ENCODE measurements at places on chromosomes 5 and 9. TPM values are rescaled to one million over a fixed set of nuclear protein-coding genes. Genes with fewer than 3 reads are reported as not detected.
A peak's percentile ranks its signal among the peaks of the same experiment; 100 is the strongest.

GRCh38 chr5:112417931-112418658, 982 bp downstream of the EPB41L4A start:
- peaks cover 11% of the 10 kb centered on the region for H3K4me1 ChIP-seq
- peak overlapping the region; percentile 77 for H3K4me3 ChIP-seq
- H3K27ac ChIP-seq = peak overlapping the region; percentile 20
- H3K36me3 ChIP-seq = peaks cover 8% of the 10 kb centered on the region
- no peaks in the 10 kb centered on the region for H3K27me3 ChIP-seq

GRCh38 chr9:29750062-29750461, 2176.8 kb upstream of the C9orf72 start:
- no peaks in the 10 kb centered on the region for H3K4me1 ChIP-seq
- H3K4me3 ChIP-seq = no peak overlapping the region
- H3K36me3 ChIP-seq = no peaks in the 10 kb centered on the region

GRCh38 chr9:83707518-83707767, 315 bp downstream of the UBQLN1 start:
- peak overlapping the region; percentile 99 for H3K27ac ChIP-seq
- H3K36me3 ChIP-seq = peaks cover 5% of the 10 kb centered on the region
- peak overlapping the region; percentile 99 for H3K4me3 ChIP-seq
- H3K4me1 ChIP-seq = peaks cover 17% of the 10 kb centered on the region
- no peaks in the 10 kb centered on the region for H3K27me3 ChIP-seq

GRCh38 chr5:152443935-152444334, 38.9 kb upstream of the NMUR2 start:
- H3K36me3 ChIP-seq = no peaks in the 10 kb centered on the region
- no peak for DNase-seq
- peaks cover 40% of the 10 kb centered on the region for H3K27me3 ChIP-seq
- no peak overlapping the region for H3K4me3 ChIP-seq

- H3K27ac ChIP-seq = no peak overlapping the region
- H3K4me3 ChIP-seq = no peak overlapping the region
- H3K4me1 ChIP-seq = peaks cover 23% of the 10 kb centered on the region
- no peak for DNase-seq
- H3K27me3 ChIP-seq = no peaks in the 10 kb centered on the region
Observed at GRCh38 chr5:72232838-72233237, 87.2 kb downstream of the MRPS27 start.

DNA sequence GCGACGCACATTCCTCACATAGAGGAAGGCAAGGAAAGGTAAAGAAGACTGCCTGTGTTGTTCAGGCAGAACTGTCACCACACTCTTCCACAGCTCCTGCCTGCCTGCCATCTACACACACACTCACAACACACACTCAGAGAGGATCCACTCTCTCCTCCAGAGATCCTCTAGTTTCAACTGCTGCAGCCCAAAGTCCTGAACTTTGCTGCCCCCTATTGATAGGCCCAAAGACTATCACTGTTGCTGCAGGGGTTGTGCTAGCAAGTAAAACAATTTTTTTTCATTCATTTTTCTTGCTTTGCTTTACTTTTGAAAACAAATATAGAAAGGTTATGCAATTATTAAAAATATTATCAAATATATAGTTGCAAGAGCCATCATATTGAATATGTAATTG, 5.9 kb upstream of the CFAP90 start:
- H3K27ac ChIP-seq = no peak overlapping the region
- H3K4me1 ChIP-seq = no peaks in the 10 kb centered on the region
- no peak overlapping the region for H3K4me3 ChIP-seq
- no peaks in the 10 kb centered on the region for H3K27me3 ChIP-seq

DNA sequence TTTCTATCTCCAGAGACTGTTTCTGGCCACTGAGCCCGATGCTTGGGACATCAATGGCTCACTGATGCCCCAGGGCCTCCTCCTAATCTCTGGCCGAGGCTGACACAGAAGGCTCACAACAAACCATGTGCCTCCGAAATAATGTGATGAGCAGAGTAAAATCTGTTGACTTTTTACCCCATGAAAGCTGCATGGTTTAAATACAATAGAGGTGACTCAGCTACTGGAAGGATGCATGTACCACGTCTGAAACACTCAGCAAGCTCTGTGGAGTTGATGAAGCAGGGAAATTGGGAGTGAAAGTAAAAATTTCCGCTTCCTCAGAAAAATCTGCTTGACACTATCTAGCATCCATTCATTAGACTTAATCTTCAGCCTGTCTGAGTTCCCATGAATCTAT, 111.1 kb upstream of the EQTN start:
- H3K4me3 ChIP-seq = peak overlapping the region; percentile 40
- no peaks in the 10 kb centered on the region for H3K27me3 ChIP-seq
- peaks cover 16% of the 10 kb centered on the region for H3K4me1 ChIP-seq
- peak; percentile 31 for DNase-seq
- H3K36me3 ChIP-seq = no peaks in the 10 kb centered on the region

DNA sequence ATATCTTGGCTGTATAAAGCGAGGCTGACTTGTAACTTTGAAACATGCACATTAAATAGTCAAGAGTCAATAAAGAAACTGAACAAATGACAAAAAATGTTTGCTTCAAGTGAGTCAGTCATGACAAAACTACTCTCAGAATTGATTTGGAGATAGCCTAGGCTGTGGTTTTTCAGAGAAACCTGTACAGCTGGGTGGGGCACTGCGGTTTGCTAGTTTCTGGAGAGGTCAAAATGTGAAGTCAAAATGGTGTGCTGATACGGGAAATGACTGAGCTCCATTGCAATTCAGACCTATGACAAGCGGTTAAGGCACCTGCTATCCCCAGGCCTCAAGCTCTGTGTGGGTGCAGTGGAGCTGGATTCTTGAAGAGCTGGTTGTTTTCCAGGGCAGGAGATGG, 10.3 kb upstream of the CD180 start:
- peak overlapping the region; percentile 89 for H3K27ac ChIP-seq
- H3K4me3 ChIP-seq = peak overlapping the region; percentile 16
- H3K27me3 ChIP-seq = no peaks in the 10 kb centered on the region
- no peaks in the 10 kb centered on the region for H3K36me3 ChIP-seq

- peaks cover 20% of the 10 kb centered on the region for H3K4me1 ChIP-seq
- DNase-seq = peak; percentile 85
- H3K27me3 ChIP-seq = no peaks in the 10 kb centered on the region
Observed at GRCh38 chr5:167049043-167049663, 1242.3 kb upstream of the WWC1 start.

DNA sequence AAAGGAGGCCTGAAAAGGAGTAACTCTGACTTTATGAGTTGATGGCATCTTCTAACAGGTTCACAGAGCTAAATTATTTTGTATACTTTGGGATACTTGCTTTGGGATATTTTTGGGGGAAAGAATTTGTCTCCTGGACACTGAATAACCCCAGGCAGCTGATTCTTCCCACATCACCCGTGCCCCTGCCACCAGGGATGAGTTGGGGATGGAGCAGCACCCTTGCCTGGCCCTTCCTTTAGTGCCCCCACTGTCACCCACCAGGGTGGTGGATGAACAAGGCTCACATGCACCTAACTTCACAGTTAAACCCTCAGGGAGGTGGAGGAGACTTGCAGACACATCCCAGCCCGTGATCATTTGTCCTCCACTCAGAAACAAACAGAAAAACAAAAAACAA, 2.3 kb upstream of the ADAMTS2 start:
- no peaks in the 10 kb centered on the region for H3K27me3 ChIP-seq
- H3K27ac ChIP-seq = no peak overlapping the region
- DNase-seq = no peak

DNA sequence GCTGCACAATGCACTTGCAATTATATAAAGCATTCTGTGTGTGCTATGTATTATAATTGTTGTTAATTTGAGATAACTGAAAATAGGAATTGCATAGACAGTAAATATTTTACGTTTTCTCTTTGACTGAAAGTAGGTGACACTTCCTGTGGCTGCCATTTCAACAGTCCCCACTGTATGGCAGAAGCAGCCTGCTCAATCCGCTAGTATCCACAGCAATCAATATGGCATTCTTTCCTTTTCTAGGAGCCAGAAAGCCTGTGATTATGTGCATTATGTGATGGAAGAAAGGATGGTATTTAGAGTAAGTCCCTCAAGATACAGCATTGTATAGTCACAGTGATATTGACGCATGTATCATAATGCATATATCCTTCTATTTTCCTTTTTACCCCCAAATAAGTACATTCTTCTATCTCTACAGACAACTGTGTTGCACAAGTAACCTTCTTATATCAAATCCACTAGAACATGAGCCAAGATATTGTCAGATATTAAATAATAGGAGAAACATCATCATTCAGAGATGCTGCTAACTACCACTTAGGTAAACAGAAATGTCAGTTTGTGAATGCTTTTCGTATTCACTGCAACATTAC, 59.7 kb downstream of the CARTPT start:
- DNase-seq = peak; percentile 41

DNA sequence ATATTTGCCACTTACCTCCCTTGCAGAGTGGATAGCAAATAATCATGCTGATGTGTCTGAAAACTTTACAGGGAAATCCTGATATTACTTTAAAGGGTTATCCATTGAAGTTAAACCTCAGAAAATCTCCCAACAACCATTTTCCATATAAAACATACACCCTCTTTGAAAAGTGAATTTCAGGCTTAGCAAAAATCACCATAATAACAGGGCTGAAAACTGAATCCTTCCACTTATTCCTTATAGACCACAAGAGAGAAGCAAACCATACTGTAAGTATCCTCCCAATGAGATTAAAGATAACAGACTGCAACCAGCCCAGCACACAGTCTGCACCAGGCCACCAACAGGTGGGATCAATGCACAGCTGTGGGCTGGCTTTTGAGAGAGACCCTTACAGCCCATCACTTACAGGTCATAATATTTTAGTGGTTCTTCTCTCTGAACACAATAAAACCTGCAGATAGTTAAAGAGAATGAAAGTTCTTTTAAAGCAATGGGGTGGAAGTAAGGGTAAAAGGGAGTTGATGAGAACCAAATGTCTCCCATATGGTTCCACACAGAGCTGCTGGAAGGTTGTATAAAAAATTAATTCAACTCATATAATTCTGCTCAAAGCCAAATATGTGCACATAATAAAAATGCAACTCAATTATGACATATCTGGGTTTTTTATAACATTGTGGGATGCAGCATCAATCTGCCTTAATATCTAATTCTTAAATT, 376.2 kb upstream of the GRAMD2B start:
- no peaks in the 10 kb centered on the region for H3K27me3 ChIP-seq
- H3K27ac ChIP-seq = no peak overlapping the region
- no peak overlapping the region for H3K4me3 ChIP-seq
- no peak for DNase-seq
- H3K36me3 ChIP-seq = peaks cover under 1% of the 10 kb centered on the region

GRCh38 chr9:81499021-81499454, 190.3 kb downstream of the TLE1 start:
- DNase-seq = peak; percentile 77
- H3K27ac ChIP-seq = peak overlapping the region; percentile 81
- peak overlapping the region; percentile 38 for H3K4me3 ChIP-seq

GRCh38 chr5:73018892-73019291, 63.1 kb downstream of the FCHO2 start:
- H3K36me3 ChIP-seq = peaks cover 51% of the 10 kb centered on the region
- no peaks in the 10 kb centered on the region for H3K27me3 ChIP-seq
- no peak for DNase-seq

- peaks cover 16% of the 10 kb centered on the region for H3K36me3 ChIP-seq
- no peak overlapping the region for H3K4me3 ChIP-seq
- no peak overlapping the region for H3K27ac ChIP-seq
- DNase-seq = peak; percentile 24
- no peaks in the 10 kb centered on the region for H3K27me3 ChIP-seq
Observed at GRCh38 chr9:112443200-112443599, 43.4 kb upstream of the KIAA1958 start.

DNA sequence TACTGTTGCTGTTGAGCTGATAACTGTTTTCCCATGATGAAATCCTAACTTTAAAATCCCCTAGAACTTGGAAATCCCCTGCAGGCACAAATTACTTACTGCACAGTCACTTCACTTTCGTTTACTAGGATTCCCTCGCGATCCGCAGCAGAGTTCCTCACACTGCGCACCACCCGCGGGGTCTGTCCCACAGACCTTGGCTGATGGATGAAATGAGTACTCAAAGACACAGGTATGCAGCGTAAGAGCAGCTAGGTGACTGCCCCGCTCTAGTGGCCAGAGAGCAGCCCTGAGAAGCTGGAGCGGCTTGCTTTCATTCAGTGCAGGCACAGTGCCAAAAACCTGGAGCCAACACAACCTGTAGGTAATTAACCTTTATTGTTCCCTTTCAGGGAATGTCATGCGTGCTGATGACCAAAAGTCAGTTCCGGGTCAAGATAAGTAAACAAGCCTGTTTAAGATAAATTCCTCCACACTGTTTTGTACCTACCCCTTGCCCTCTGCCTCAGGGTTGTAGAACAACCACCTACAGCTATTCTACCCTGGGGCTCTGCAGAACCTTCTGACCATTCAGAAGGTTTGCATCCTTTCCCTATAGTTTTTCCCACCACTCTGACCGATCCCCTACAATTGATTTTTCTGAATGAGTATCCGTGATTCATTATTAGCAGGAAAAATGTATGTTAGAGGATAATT, 191.2 kb downstream of the CDH9 start:
- no peak overlapping the region for H3K4me3 ChIP-seq
- H3K27ac ChIP-seq = no peak overlapping the region
- no peaks in the 10 kb centered on the region for H3K36me3 ChIP-seq
- peaks cover 20% of the 10 kb centered on the region for H3K4me1 ChIP-seq
- H3K27me3 ChIP-seq = no peaks in the 10 kb centered on the region

- H3K4me1 ChIP-seq = no peaks in the 10 kb centered on the region
- H3K27ac ChIP-seq = no peak overlapping the region
- H3K4me3 ChIP-seq = no peak overlapping the region
- no peak for DNase-seq
- no peaks in the 10 kb centered on the region for H3K36me3 ChIP-seq
Observed at GRCh38 chr9:76200745-76201144, 193.5 kb downstream of the RFK start.

- H3K36me3 ChIP-seq = peaks cover 10% of the 10 kb centered on the region
- H3K27ac ChIP-seq = no peak overlapping the region
- peaks cover 26% of the 10 kb centered on the region for H3K4me1 ChIP-seq
- H3K4me3 ChIP-seq = no peak overlapping the region
- H3K27me3 ChIP-seq = no peaks in the 10 kb centered on the region
Observed at GRCh38 chr9:37957664-37957953, 53.7 kb upstream of the SLC25A51 start.

The CD14 gene
- 2.2 TPM for total RNA-seq

The TRIM14 gene
- 15.8 TPM for total RNA-seq

The CTXN3 gene
- not detected for total RNA-seq

The FAXDC2 gene
- total RNA-seq = 0.79 TPM

The SH3TC2 gene
- 6.2 TPM for total RNA-seq

The SH3PXD2B gene
- 42.3 TPM for total RNA-seq

The INSL6 gene
- not detected for total RNA-seq

The EPB41L4B gene
- total RNA-seq = 20.2 TPM

The TEX48 gene
- not detected for total RNA-seq

The ACOT12 gene
- total RNA-seq = not detected

Data from MCF 10A (cell line).